Effector memory CD4-positive, alpha-beta T cell (primary cell): ENCODE measurements at places on chromosomes 2 and 18.

- no peaks in the 10 kb centered on the region for H3K36me3 ChIP-seq
- H3K27ac ChIP-seq = no peak overlapping the region
Observed at GRCh38 chr2:1686784-1687105, 57.6 kb downstream of the PXDN start.

GRCh38 chr2:127400897-127401756 lies 13.4 kb upstream of the MAP3K2 start:
- H3K4me1 ChIP-seq = no peaks in the 10 kb centered on the region
- H3K27ac ChIP-seq = no peak overlapping the region
- no peaks in the 10 kb centered on the region for H3K27me3 ChIP-seq

DNA sequence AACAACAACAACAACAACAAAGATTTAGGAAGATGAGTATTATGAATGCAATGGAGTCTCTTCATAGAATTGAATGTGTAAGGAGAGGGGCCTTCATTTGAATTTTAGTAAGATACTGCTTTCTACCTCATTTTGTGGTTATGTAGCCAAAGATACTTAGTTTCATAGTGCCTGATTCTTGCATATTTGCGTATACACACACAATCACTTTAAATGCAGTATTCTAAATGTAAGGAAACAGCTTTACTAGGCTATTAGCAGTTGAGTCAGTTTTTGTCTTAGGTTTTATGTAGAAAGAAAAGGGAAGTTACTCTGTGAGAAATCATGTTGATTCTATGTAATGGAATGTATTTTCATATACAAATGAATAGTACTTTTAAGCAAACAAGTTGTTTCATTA lies 80.5 kb downstream of the HAUS1 start:
- H3K4me1 ChIP-seq = peaks cover 24% of the 10 kb centered on the region
- H3K27ac ChIP-seq = no peak overlapping the region
- H3K27me3 ChIP-seq = no peaks in the 10 kb centered on the region
- H3K4me3 ChIP-seq = no peak overlapping the region
- H3K36me3 ChIP-seq = no peaks in the 10 kb centered on the region

DNA sequence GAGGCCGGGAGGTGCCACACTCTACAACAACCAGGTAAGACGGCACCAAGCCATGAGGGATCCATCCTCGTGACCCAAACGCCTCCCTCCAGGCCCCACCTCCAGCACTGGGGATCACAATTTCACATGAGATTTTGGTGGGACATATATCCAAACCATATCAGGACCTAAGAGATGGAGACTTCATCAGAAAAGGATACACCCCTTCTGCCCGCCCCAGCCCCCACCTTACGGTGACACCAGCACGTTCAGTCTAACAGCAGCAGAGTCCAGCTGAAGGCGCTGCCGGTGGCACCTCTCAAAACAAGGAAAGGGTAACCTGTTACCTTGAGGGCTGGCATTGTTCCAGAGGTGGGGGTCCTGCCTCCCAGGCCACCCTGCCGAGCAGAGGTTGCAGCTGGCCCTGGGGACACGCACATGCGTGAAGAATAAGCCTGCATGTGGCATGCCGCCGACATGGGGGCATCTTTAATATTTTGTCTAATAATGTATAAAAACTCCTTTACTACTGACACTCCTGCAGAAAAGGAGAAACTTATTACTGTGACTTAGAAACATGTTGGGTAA lies 154.4 kb downstream of the GALR1 start:
- DNase-seq = no peak
- H3K4me3 ChIP-seq = no peak overlapping the region
- no peaks in the 10 kb centered on the region for H3K27me3 ChIP-seq
- H3K27ac ChIP-seq = no peak overlapping the region

- no peak for DNase-seq
- H3K27ac ChIP-seq = no peak overlapping the region
- no peaks in the 10 kb centered on the region for H3K27me3 ChIP-seq
- no peak overlapping the region for H3K4me3 ChIP-seq
Observed at GRCh38 chr2:224085811-224086210, 46.7 kb upstream of the SERPINE2 start.
